Hematopoietic multipotent progenitor cell treated with erythropoietin and hydrocortisone succinate and interleukin-3 and kit ligand, for 4 days (in vitro differentiated cells): ENCODE measurements at places on chromosomes 12 and 14.

GRCh38 chr14:54197369-54197768 lies 199.4 kb upstream of the CDKN3 start:
- no peak for DNase-seq

DNA sequence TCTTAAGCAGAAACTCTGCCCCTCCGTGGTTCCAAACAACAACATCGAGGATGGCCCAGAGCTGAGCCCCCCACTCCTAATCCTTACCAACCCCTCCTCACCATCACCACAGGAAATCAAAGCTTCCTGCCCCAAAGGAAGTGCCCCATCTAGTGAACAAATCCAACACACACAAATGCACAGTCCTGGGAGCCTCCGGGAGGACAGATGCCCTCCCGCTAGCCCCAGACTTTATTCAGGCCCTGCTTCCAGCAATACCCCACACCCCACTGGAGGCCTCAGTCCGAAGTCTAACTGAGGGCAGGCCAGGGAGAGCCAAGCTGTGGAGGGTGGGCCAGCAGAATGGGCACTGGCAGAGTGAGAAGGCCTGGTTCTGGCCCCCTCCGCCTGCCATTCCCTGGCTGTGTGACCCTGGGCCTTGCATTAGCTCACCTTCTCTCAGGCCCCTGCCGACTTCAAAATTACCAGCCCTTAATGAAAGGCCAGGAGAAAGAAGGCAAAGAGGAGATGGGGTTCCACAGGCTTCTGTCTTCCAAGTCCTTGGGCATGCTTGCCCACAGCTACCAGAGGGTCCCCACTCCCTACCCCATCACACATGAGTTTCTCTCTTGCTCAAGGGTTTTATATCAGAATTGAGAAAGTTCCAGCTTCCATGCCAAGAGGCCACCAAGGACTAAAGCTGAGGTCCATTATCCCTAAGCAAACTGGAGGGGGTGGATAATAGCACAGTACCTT lies 2.3 kb downstream of the HDAC7 start:
- DNase-seq = peak; percentile 45

DNA sequence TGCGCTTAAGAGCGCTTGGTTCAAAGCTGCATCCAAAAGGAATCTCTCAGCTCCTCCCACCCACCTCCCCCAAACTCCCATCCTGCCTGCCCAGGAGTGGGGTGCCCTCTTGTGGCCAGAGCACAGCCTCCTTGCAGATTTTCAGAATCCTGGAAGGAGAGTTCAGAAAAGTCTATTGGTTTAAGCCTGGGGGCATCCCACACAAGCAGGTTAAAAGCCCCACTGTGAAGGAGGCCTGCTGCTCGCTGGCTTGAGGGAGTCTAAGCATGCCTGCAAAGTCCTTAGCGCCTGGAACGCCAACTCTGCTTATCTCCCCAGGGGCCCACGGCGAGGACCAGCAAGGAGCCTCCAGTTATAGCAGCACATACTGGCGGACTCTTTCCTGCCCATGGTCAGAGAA lies 297.1 kb downstream of the KSR2 start:
- peak; percentile 37 for DNase-seq

DNA sequence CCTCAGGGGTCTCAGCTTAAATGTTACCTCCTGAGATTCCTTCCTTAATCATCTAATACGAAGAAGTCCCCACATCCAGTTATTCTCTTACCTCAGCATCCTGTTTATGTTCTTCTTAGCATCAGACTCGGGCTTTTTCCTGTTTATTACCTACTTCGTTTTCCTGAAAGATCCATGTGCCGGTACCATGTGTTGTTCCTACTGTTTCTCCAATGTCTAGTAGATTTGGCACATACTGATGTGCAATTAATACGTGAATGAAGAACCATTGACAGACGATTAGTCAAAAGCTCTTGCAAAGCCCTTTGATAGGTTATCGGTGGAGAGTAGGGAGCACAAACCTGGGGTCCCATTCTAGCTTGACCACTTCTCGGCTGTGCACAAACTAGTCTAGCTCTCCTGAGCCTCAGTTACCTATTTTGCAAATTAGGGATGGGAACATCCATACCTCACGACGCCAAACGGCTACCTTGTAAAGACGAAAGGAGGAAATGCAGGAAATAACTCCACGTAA lies 735 bp upstream of the MAPKAPK5 start:
- no peak for DNase-seq

DNA sequence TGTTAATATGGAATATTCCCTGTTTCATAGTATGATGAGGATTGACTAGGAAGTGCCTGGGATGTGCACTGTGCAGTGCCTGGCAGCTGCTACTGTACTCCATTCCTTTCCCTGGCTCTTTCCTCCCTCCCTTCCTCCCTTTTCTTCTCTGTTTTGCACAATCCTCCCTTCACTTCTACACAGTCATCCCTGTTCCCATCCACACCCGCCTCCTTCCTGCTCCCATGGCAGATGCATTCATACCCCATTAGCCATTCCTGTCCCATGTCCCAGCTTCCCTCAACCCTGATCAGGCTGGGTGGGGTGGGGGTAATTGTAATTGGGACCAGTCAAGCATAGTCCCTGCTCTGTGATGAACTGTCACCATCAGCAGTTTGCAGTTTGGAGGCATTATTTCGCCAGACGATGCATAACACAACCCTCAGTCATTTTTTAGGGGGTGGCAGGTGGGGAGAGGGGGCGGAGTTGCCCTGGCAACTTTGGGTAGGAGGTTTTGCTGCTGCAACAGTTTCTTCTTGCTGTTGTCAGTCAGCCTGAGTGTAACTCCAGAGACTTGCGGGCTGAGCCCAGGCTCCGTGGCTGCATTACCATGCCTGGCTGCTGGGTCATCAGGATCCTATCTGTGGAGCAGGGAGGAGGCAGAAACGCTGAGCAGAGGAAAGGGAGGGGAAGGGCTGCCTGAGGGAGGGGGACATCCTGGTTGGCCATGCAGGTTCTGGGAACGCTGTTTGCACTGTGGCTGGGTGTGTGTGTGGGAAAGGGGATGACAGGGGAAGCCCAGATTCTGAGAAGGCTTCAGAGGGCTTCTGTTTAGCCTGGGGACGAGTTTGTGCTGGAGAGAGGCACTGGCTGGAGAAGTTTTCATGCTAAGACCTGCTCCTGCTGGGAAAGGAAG lies 4.1 kb upstream of the KRT84 start:
- no peak for DNase-seq

- peak; percentile 84 for DNase-seq
Observed at GRCh38 chr12:22321638-22322037, 12.9 kb downstream of the ST8SIA1 start.

GRCh38 chr12:12996209-12996608 lies 3.9 kb downstream of the HEBP1 start:
- peak; percentile 93 for DNase-seq

DNA sequence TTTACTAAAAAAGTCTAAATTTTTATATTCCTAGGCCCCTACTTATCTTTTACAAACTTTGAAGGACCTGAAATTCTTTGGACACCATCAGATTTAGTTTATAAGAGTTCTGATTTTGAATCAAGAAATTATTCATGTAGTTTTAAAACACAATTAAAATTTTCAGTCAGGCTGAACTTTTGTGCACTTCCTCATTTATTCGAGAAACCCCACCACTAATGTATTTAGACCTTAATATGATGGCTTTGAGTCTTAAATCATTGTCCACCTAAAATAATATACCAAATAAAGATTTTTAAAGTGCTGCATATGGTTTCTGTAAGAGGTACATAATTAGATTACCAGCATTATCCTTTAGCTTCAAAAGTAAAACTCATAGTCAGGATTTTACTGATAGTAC lies 103.4 kb downstream of the PAWR start:
- DNase-seq = no peak

- DNase-seq = no peak
Observed at GRCh38 chr14:77574446-77575115, 41.9 kb downstream of the SPTLC2 start.

- DNase-seq = no peak
Observed at GRCh38 chr12:104180374-104180773, 35.2 kb upstream of the TXNRD1 start.

- no peak for DNase-seq
Observed at GRCh38 chr12:120759591-120760348, 34.1 kb downstream of the ACADS start.

- no peak for DNase-seq
Observed at GRCh38 chr12:122949816-122950675, 16.2 kb downstream of the ABCB9 start.

DNA sequence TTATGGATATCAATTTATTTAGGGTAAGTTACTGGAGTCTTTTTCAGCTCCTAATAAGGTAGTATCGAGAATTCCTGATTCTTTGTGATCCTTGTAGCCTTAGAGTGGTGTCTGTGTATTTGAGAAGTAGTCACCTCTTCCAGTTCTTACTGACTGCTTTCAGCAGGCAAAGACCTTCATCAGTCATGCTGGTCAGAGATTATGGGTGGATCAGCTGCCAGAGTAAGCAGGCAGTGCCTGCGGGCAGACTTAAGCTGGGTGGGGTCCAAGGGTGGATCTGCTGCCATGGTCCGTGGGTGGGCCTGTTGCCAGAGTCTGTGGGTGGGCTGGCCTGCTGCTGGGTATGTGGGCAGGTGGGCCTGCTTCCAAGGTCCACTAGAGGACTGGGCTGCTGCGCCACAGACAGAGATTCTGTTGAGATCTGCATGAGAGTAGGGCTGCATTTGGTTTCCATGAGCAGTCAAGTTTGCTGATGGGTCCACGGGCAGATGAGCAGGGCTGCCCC lies 188.7 kb downstream of the ANO2 start:
- DNase-seq = no peak

- no peak for DNase-seq
Observed at GRCh38 chr14:80428171-80428570, 216.9 kb upstream of the DIO2 start.

GRCh38 chr12:61542551-61542950 lies 717.7 kb upstream of the USP15 start:
- no peak for DNase-seq

DNA sequence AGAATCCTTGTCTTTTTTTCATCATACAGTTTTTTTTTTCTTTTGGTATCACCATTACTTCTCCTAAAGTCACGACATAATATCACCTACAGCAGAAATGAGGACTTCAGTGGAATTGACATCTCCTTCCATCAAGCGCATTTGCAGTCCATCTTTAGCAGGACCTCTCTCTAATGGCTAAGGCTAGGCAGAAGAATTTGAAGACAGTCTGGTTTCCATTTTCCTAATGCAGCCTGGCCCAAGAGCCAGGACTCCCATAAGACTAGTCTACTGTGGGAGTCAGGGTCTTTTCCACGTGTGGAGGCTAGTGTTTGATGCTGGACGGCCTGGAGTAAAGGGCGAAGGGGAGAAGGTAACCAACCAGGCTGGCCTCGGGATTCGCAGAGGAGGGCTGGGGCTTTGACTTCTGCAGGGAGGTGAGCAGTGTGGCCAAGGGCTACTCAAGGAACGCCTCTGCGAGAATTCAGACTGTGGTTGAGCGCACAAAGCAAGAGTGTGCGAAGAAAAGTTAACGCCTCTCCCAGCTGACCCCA lies 769 bp upstream of the ZNF740 start:
- no peak for DNase-seq

- DNase-seq = no peak
Observed at GRCh38 chr12:95051241-95051640, 22.2 kb downstream of the NR2C1 start.
